ENCODE measurements at places on chromosomes 7 and 10.

DNA sequence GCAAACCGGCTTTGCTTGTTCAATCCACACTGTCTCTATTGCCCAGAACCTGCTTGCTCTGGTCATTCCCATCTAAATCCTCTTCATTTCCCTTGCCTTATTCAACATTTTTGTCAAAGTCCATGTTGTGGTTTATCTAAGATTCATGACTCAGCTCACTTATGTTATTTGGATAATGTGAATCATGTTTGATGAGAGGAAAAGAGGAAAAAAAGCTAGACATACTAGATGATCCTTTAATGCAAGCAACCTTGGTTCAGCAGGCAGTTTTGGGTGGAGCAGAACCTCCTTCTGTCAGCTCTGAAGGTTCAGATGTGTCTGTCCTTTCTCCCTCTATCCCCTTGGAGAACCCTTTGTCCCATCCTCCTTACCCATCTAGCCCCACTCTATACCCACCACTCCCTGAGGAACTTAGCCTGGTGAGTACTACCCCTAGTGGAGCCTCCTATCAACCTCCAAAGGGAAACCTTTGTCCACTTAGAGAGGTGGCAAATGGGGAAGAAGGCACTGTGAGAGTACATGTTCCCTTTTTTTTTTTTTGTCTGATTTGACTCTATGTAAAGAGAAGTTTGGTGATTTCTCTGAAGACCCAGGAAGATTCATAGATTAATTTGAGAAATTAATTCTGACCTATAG, 2.1 kb upstream of the SAMD9L start:
- DNase-seq, result no peak

DNA sequence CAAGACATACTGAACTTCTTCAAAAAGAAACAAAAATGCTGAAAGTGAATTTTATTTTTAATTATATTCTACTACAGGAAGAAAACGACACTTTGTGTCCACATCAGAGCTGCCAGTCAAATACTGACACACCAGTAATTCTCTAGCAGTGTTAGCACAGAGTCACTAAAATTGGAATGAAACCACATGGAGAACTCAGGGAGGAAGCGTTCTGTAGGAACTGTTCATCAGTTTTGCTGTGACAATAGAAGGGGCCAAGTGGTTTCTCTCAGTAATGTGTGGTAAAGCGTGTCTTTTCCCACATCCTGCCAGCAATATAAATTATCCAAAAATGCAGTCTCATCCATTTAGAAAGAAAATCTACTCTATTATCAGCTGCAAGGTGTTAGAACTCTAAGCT, 683.3 kb downstream of the GRM8 start:
- no peak for DNase-seq

- no peak for DNase-seq
Observed at GRCh38 chr10:21015851-21016250, 118.7 kb upstream of the NEBL start.

DNA sequence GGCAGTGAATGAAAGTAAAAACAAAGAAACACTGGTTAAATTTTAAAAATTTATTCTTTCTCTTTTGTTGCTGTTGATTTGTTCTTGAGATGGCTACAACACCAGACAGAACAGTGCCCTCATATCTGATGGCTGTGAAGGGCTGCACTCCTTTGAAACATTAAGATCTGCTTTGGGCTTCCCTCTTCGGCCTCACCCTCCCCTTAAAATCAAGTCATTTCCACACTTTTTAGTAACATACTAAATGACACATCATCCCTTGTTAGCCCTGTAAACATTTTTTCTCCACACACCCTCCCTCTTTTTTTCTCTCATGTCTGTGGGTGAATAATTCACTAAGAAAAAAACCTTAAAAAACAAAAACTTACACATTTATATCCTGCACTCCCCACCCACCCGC, 16.4 kb downstream of the IRF5 start:
- no peak for DNase-seq

DNA sequence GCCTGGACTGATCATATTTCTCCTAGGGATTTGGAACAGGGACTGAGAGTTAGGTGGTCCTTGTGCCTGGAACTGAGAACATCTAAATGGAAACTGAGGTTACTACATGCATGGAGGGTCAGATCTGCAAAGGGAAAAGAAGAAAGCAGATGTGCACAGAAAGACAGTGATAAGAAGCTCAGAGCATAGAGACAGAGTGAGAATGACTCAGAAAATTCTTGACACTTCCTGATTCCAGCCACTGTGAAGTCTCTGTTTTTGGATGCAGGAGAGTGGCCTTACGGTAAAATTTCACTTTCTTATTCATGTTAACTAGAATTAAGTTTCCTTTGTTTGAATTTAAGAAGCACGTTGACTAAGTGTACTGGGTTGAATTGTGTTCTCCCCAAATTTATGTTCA, 241.7 kb downstream of the TMEM26 start:
- no peak for DNase-seq

DNA sequence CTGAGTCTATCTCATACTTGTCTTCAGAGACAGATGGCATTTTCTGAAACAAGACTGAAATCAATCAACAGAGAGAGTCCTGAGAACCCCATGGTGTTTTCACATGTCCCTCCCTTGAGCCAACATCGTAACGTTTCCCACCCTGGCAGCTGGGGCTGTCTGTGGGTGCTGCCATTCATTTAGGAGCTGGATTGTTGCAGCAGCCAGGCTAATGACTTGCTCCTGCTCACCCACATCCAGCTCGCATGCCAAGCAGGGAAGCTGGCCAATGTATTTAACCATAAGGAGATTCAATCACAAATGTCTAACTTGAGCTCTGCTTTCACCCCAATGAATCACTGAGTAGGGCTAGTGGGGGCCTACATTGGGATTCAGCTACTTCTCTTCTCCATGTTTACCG, 146.1 kb downstream of the ADRA2A start:
- DNase-seq, result no peak

DNA sequence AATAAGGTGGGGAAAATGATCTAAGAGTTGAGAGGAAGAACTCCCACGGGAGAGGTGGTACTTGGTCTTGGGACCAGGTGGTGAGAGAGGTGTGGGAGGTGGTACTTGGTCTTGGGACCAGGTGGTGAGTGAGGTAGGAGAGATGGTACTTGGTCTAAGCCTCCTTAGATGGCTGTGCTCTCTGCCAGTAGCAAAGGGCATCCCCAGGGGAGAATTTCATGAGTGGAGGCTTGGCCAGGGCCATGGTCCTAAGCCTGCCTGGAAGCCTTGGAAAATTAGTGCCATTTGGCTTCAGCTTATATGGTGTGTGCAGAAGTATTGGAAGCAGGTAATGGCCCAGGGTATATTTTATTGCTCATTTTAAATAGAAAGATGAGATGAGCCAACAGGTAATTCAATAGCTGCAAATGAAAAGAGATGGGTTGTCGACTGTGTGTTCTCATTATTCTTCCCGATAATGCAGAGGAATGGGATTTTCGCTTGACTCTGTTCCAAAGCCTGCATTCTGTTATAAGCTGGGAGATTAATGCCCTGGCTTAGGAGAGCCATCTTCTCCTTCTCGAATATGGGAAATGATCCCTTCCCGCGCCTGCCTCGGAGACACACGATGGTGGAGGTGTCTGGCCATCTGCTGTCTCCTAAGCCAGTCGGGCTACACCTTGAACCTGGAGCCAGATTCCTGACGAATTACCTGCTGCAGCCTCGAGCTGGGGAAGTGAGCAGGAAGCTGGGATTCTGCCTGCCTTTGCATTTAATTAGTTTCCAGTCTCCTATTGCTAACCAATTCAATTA, 287.8 kb downstream of the GALNT17 start:
- no peak for DNase-seq

DNA sequence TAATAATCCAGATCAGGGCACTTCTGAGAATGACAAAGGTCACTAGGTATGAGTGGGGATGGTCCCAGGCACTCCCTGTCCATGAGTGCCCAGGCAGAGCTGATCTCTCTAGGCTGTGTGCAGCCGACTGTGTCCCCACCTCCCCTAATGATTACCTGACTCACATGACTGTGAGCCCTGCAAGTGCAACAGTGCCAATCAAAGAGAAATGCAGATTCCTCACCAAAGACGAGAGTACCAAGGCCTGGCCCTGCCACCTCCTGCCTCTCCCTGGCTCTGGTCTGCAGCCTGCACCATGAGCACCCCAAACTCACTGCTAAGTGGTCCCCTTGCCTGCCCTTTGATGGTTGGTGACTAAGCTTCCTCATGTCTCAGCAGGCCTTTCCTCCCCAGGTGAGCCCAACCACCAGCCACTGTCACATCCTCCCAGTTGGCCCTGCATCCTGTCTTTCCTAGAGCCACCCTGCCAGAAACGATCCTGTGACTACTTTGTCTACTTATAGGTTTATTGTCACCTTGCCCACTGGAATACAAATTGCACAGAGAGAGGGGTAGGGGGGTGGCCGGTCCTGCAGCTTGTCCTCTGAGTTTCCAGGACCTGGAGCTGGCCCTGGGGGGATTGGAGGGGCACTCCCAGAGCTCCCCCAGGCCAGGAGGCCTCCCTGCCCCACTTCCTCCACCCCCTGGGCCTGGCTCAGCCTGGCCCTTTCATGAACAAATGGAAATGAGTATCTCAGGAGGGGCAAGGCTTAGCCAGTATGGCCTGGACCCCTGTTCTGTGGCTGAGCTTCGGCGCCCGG, 22.4 kb upstream of the GDF10 start:
- no peak for DNase-seq

DNA sequence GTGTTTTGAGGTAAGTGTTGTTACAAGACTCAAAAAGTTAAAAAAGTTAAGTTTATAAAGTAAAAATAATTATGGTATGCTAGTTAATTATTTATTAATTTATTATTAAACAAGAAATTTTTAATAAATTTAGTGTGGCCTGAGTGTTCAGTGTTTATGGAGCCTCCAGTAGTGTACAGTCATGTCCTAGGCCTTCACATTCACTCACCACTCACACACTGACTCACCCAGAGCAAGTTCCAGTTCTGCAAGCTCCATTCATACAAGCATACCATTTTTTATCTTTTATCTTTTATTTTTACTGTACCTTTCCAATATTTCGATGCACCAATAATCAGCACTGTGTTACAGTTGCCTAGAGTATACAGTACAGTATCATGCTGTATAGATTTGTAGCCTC, 381.2 kb upstream of the MGMT start:
- no peak for DNase-seq

DNA sequence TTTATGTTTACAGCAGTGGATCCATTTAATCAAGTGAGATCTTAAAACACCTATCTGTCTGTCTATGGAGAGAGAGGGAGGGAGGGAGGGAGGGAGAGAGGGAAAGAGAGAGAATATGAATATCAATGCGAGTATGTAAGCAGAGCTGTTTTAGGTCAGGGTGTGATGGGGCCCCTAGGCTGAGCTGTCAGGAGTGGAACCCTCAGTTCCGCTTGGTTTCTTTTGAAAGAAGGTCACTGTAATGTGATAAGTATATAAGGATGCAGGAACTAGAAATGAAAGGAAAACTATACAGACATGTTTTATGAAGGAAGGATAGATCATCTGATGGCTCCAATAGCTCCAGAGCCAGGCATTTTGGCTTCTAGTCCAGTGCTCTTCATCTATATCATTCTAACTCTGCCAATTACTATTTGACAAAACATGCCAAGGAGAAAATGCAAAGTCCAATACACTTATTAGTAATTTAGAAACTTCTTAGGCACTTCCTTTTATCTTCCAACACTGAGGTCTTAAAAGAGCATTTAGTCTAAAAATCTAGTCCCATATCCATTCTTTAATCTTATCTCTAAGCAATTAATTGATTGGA, 70.3 kb downstream of the NRCAM start:
- DNase-seq, result no peak

DNA sequence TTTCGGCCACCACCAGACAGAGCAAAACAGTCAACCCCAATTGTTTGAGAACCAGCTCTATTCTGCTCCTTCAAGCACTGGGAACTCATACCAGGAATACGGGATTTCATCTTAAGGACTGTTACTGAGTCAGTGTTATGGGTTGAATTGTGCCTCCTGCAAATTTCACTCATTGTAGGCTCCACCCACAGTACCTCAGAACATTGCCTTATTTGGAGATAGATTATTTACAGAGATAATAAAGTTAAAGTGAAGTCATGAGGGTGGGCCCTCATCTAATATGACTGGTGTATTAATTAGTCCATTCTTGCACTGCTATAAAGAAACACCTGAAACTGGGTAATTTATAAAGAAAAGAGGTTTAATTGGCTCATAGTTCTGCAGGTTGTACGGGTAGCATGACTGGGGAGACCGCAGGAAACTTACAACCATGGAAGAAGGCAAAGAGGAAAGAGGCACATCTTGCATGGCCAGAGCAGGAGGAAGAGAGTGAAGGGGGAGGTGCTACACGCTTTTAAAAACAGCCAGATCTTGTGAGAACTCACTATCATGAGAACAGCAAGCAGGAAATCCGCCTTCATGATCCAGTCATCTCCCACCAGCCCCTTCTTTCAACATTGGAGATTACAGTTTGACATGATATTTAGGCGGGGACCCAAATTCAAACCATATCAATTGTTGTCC, 14.3 kb upstream of the ZNF248 start:
- DNase-seq, result no peak

- DNase-seq, result no peak
Observed at GRCh38 chr7:39367451-39367850, 198.8 kb upstream of the YAE1 start.

GRCh38 chr10:127194111-127194510, 2.3 kb downstream of the INSYN2A start:
- DNase-seq, result no peak

GRCh38 chr10:125294109-125294508, 133.7 kb upstream of the CTBP2 start:
- no peak for DNase-seq

GRCh38 chr10:35316218-35316967, 19.9 kb upstream of the CCNY start:
- no peak for DNase-seq

- DNase-seq, result no peak
Observed at GRCh38 chr10:30821994-30822692, 192.6 kb upstream of the LYZL2 start.

DNA sequence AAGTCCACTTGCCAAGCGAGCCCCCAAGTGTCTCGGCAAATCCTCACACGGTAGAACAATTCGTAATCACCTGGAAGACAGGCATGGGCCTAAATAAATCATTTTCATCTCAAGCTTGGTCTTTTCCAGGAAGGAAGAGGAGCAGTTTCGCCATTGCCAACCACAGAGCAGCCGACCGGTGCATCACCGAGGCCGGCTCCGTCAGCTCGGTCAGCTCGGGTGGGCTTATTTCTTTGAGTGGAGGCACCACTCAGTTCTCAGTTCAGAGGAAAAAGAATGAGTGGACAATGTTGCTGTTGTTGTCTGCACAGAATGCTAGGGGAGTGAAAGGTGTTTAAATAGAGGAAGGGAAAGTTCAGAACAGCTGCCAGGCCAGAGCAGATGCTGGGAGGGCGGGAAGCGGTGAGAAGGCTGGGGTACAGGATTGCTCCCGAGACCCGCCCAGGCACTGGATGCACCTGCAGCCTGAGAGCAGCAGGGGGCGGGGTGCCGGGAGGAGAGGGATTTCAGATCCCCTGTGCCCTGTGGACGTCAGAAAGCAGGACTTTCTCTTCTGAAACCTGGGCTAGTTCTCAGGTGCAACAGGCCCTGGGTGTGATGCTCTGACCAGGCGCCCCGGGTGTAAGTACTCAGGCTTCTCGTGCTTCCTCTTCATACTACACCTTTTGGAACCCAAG, 17.7 kb upstream of the IGFBP3 start:
- DNase-seq, result no peak

GRCh38 chr7:131608116-131608500, 51.7 kb upstream of the PODXL start:
- no peak for DNase-seq
